Progenitor cell of endocrine pancreas (in vitro differentiated cells): ENCODE measurements at places on chromosomes 12 and 14. TPM values are rescaled to one million over a fixed set of nuclear protein-coding genes. Genes with fewer than 3 reads are reported as not detected.

DNA sequence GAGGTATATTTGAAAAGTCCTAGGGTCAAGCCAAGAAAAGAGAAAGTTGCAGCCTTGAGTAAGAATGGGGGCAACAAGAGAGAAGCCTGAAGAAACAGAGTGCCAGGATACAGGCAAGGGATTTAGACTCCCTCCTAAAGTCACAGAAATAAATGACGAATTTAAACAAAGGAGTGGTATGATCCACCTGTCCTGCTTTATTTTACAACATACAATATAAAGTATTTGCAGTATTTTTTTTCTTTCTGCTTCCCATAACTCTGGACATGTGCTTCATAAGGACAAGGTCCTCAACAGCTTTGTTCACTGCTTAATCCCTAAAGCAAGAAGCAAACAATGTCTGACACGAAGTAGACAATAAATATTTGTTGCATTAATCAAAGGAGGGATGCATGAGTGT lies 57.4 kb downstream of the IFNG start:
- H3K4me1 ChIP-seq, result peaks cover 2% of the 10 kb centered on the region
- H3K27ac ChIP-seq, result no peak overlapping the region

The INSM2 gene
- total RNA-seq, result 0.10 TPM in 1 of 2 replicates, not detected in the other

DNA sequence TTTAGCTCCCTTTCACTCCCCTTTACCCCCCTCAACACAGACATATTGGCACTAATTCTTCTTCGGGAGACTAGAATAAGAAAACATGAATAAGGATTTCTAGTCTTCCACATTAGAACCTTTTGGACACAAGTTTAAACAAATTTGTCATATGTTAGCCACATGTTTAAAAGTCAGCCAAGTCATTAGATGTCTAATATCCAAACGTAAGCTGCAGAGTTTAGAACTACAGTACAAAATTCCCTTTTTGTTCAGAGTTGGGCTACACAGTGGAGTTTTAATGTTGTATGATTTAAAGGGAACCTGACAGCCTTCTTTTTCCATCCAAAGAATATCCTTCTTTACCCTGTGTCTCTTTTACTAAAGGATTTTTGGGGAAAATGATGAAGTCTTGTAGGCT lies 79.8 kb downstream of the PDE6H start:
- no peaks in the 10 kb centered on the region for H3K27me3 ChIP-seq
- H3K27ac ChIP-seq, result no peak overlapping the region
- no peak overlapping the region for H3K4me3 ChIP-seq
- no peaks in the 10 kb centered on the region for H3K36me3 ChIP-seq
- no peak for DNase-seq
- peaks cover 3% of the 10 kb centered on the region for H3K4me1 ChIP-seq

The RASAL1 gene
- total RNA-seq, result 0.36 and 0.46 TPM in 2 replicates

- no peak overlapping the region for H3K27ac ChIP-seq
- no peak overlapping the region for H3K4me3 ChIP-seq
Measured at GRCh38 chr14:49516286-49516685, 69.9 kb downstream of the RPS29 start.

The KRT83 gene
- not detected in 2 replicates for total RNA-seq

GRCh38 chr12:107450541-107450940 lies 235.1 kb upstream of the PWP1 start:
- H3K4me1 ChIP-seq, result peaks cover 32% of the 10 kb centered on the region
- H3K27me3 ChIP-seq, result no peaks in the 10 kb centered on the region
- no peak for DNase-seq
- peak overlapping the region; percentile 72 for H3K27ac ChIP-seq
- H3K36me3 ChIP-seq, result no peaks in the 10 kb centered on the region

DNA sequence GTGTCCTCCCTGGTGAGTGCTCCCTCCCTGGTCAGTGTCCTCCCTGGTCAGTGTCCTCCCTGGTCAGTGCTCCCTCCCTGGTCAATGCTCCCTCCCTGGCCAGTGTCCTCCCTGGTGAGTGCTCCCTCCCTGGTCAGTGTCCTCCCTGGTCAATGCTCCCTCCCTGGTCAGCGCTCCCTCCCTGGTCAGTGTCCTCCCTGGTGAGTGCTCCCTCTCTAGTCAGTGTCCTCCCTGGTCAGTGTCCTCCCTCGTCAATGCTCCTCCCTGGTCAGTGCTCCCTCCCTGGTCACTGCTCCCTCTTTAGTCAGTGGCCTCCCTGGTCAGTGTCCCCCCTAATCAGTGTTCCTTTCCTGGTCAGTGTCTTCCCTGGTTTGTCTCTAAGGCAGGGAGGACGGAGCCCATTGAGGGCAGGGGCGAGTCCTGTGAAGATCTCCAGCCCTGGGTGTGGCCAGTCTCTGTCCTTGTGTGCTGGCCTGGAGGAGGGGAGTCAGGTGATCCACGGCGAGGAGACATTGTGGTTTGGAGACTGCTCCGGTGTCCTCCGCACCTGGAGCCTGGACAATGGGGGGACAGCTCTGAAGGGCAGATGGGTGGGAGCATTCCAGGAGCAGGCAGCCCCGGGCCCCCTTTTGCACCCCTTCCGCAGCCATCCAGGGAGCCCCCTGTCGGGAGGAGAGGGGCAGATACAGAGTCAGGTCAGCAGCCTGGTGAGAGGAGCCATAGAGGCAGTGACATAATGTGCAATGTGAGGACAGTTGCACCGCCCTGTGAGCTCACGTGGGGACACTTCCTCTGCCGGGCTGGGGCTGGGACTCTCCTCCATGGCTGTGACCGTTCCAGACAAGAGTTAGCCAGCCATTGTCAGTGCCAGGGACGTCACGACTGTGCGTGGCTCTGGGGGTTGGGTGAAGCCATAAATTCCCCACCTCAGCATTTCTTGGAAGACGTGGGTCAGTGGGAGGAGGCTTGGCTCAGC lies 93.4 kb downstream of the ADGRD1 start:
- H3K27me3 ChIP-seq, result peaks cover 10% of the 10 kb centered on the region
- no peak for DNase-seq
- H3K4me1 ChIP-seq, result peaks cover 2% of the 10 kb centered on the region
- no peaks in the 10 kb centered on the region for H3K36me3 ChIP-seq

DNA sequence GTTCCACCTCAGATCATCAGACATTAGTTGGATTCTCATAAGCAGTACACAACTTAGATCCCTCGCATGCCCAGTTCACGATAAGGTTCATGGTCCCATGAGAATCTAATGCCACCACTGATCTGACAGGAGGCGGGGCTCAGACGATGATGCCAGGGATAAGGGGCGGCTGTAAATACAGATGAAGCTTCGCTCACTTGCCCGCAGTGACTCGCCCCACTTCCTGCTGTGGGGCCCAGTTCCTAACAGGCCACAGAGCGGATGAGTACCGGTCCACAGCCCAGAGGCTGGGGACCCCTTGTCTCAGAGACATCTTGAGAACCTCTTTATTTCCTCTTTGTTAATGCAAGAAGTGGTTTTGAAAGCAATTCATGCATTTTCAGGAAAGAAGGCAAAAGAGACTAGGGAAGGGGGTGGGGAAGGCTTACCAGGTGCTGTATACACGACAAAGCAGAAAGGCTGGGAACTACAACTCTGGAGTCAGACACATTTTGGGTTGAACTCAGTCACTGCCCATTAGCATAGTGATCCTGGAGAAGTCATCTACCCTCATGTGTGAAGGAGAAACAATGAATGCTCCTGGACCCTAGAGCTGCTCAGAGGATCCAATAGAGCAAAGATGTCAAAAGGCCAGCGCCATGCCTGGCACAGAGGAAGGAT lies 68.7 kb downstream of the EID3 start:
- H3K27ac ChIP-seq, result no peak overlapping the region
- H3K4me1 ChIP-seq, result peaks cover 3% of the 10 kb centered on the region
- no peak overlapping the region for H3K4me3 ChIP-seq
- peaks cover 3% of the 10 kb centered on the region for H3K27me3 ChIP-seq
- no peak for DNase-seq

DNA sequence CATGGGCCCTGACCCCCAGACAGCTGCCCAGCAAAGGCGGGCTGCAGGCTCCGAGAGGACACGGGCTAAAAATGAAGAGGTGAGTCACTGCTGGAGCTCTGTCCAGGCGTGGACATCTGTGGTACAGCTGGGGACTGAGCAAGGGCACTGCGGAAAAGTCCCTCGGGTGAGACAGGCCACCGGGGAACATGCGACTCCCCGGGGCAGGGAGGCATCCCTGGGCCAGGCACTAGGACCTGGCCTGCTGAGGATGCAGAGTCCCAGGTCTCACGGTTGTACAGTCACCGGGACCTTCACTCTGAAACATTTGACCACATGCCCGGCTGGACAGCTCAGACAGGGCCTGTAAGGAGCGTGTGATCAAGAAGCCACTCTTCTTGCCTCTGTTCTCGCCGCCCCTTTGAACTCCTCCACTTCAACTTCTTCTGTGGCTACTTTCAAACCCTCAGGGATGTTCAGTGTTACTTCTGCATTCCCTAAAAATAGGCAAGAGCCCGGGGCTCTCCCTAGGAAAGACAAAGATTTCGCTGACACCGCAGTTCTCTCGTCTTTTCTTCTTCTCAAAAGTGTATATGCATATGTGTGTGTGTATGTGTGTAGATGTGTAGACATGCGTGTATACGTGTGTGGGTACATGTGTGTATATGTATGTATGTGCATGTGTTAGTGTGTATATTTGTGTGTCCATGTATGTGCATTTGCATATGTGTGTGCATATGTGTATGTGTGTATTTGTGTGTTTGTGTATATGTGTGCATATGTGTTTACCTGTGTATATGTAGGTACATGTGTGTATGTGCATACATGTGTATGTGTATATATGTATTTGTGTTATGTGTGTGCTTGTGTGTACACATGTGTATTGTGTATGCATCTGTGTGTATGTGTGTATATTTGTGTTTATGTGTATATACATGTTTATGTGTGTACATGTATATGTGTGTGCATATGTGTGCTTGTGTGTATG lies 5.0 kb upstream of the RFLNA start:
- peaks cover 2% of the 10 kb centered on the region for H3K36me3 ChIP-seq
- H3K27ac ChIP-seq, result no peak overlapping the region
- no peak overlapping the region for H3K4me3 ChIP-seq
- H3K4me1 ChIP-seq, result peaks cover 21% of the 10 kb centered on the region
- DNase-seq, result no peak

The ABCC9 gene
- 0.16 and 0.29 TPM in 2 replicates for total RNA-seq

The CEBPE gene
- total RNA-seq, result not detected in 2 replicates

The KRT74 gene
- not detected in 2 replicates for total RNA-seq

The GNG2 gene
- total RNA-seq, result 8.8 and 9.3 TPM in 2 replicates

GRCh38 chr12:48765753-48766162 lies 23.1 kb downstream of the ADCY6 start:
- DNase-seq, result no peak
- peaks cover 16% of the 10 kb centered on the region for H3K36me3 ChIP-seq
- no peaks in the 10 kb centered on the region for H3K4me1 ChIP-seq
- H3K27me3 ChIP-seq, result no peaks in the 10 kb centered on the region

The KRT6B gene
- total RNA-seq, result not detected in 2 replicates

DNA sequence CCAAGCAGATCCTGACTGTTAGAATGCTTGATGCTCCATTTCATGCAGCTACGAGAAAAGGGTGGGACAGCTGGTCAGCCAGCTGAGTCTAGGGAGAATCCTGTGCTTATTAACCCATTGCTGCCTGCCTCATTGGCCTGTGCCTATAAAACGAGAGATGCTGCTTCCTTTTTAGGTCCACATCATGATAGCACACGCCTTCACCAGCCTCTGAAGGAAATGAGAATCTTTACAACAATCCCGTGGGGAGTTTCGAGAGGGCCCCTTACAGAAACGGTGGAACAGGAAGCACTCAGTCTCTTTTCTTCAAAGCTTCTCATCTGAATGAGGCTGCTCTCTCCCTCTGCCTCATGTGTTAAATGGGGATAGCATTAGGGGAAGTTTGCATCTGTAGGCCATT lies 147.3 kb upstream of the RFLNA start:
- peaks cover 8% of the 10 kb centered on the region for H3K36me3 ChIP-seq
- DNase-seq, result no peak
- H3K4me1 ChIP-seq, result peaks cover 38% of the 10 kb centered on the region
- no peak overlapping the region for H3K27ac ChIP-seq

DNA sequence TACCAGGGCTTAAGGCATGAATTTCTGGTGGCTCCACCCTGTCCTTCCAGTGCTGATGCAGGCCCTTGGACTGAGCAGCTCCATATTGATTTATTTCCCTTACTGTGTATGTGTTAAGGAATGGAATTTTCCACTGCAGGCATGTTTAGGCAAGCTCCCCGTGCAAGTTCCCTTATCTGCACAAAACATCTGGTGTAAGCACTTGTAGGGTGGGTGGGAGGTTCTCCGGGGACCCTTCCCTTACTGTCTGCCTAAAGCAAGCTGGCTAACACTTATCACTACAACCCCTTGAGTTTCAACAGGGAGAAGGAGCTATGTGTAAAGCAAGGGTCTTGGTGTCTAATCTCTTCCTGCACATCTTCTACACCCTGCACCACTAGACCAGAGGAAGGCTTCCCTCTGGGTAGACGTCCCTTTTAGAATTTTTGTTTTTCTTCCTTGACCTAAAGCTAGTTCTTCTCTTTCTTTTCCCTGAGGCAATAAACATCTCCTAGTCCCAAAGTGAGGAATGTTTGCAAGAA lies 22.0 kb upstream of the DRAM1 start:
- no peak for DNase-seq
- no peaks in the 10 kb centered on the region for H3K27me3 ChIP-seq
- H3K4me3 ChIP-seq, result no peak overlapping the region

DNA sequence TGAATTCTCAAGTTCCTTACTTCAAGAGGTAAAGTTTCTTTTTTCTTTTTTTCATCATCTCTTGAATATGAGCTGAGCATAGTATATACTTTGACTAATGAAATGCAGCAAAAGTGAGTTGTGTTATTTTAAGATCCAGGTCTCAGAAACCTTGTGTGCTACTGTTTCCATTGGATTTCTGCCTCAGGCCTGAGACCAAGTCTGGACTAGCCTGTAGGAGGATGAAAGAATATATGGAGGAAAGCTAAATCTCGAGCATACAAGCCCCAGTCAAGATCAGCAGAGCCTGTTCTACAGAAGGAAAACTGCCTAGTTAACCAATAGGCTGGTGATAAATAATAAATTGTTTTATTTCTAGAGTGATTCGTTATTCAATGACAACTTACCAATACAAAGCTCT lies 652.5 kb downstream of the C12orf50 start:
- H3K27me3 ChIP-seq, result no peaks in the 10 kb centered on the region
- H3K4me1 ChIP-seq, result no peaks in the 10 kb centered on the region
- no peaks in the 10 kb centered on the region for H3K36me3 ChIP-seq
- no peak overlapping the region for H3K27ac ChIP-seq

DNA sequence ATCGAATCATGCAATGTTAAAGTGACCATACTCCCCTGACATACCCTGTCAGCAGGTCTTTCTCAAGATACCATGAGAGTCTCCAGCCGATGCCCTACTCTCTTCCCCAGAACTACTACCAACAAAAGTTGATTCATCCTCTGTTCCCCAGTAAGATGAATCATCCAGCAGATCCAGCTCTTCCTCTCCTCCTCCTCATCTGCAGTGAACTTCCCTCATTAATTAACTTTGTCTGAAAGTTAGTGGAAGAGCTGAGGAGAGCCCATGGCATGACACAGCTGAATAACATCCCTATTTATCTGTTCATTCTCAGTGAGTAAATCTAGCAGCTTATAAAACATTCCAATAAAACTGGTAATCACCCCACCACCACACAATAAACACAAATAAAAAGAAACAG lies 213.4 kb downstream of the EGLN3 start:
- no peak overlapping the region for H3K27ac ChIP-seq
- no peaks in the 10 kb centered on the region for H3K36me3 ChIP-seq
- peaks cover 11% of the 10 kb centered on the region for H3K4me1 ChIP-seq

The ADCK1 gene
- 8.0 and 11.5 TPM in 2 replicates for total RNA-seq

GRCh38 chr14:106652494-106652893 lies 1126.1 kb downstream of the TMEM121 start:
- DNase-seq, result no peak
- H3K27ac ChIP-seq, result no peak overlapping the region
- peaks cover 1% of the 10 kb centered on the region for H3K36me3 ChIP-seq
- no peaks in the 10 kb centered on the region for H3K4me1 ChIP-seq
- H3K27me3 ChIP-seq, result no peaks in the 10 kb centered on the region

The NUDT14 gene
- total RNA-seq, result 66.6 and 68.5 TPM in 2 replicates

The HOXC12 gene
- not detected in 2 replicates for total RNA-seq

The SNW1 gene
- 78.5 and 90.8 TPM in 2 replicates for total RNA-seq

The PROX2 gene
- total RNA-seq, result not detected in 2 replicates
